CD8-positive, alpha-beta T cell (primary cell): ENCODE measurements at places on chromosomes 6 and 20.
A peak's percentile ranks its signal among the peaks of the same experiment; 100 is the strongest.

DNA sequence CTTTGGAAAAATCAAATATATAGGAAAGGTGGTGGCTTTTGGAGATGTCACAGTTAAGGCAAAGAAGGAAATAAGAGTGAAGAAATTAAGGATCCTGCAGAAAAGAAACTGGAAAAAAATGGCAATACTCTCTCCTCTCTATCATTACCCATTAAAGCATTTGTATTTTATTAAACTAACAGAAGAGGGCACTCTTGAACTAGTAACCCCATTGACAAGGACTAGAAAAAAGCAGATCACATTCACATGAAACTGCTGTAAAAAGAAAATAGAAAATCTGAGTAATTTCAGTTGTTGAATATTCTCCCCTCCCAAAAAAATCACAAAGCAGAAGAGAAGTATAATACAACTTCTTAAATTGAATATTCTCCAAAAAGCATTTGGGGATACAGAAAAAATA lies 104.1 kb upstream of the SLC35B3 start:
- no peak for DNase-seq

- DNase-seq = peak; percentile 21
These were observed 1.8 kb downstream of the CHMP4B start for GRCh38 chr20:33812908-33813462.

DNA sequence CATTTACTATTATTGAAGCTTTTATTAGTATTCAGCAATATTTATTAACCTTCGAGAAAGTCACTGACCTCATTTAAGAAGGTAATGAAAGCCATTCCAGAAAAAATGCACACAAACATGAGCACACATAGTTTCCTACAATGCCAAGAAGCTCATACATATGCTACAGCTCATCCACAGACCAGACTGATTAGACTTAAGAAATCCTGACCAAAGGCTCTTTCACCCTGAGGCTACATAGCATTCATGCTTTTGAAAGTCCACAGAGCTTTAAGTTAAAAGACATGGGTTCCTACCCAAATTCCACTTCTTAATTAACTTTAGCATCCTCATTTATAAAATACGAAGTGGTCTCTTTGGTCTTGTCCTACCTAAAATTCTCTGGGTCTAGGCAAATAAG lies 430.4 kb downstream of the TBC1D32 start:
- no peak for DNase-seq

DNA sequence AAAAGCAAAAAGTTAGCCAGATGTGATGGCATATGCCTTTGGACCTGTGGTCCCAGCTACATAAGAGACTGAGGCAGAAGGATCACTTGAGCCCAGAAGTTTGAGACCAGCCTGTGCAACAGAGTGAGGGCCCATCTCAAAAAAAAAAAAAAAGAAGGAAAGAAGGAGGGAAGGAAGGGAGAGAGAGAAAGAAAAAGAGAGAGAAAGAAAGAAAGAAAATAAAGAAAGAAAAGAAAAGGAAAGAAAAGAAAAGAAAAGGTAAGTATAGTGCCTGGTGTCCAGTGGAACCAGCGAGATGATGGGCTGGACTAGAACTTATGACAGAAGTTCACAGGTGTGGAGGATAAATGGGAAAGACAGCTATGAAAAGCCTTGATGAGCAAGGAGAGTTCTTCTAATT lies 100.9 kb downstream of the QRSL1 start:
- no peak for DNase-seq

- no peak for DNase-seq
These were observed 91.8 kb upstream of the PMEPA1 start for GRCh38 chr20:57801581-57801980.

- no peak for DNase-seq
These were observed 67.8 kb downstream of the TAF4 start for GRCh38 chr20:61997891-61998290.

- DNase-seq = no peak
These were observed 184.4 kb downstream of the MEI4 start for GRCh38 chr6:77837034-77837784.

- peak; percentile 36 for DNase-seq
These were observed 42.3 kb upstream of the PTPN1 start for GRCh38 chr20:50467718-50468356.

DNA sequence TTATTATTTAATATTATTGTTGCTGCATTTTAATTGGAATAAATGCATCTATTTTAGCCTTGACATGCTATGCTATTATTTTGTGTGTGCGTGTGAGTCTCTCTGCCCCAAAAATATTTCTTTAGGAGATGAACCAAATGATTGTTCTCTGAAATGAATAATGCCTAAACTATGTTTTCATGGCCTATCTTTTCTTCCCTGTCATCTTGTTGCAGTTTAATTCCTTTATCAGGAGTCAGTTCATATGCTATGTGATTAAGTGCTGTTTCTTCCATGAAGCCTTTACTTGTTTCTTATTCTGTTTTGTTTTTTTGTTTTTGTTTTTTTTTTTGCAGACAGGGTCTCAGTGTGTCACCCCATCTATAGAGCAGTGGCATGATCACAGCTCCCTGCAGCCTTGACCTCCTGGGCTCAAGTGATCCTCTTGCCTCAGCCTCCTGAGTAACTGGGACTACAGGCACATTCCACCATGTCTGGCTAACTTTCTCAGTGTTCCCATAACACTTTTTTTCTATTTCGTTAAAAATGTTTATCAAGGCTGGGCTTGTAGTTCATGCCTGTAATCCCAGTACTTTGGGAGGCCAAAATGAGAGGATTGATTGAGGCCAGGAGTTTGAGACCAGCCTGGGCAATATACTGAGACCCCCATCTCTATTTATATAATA lies 25.7 kb downstream of the TPX2 start:
- no peak for DNase-seq

DNA sequence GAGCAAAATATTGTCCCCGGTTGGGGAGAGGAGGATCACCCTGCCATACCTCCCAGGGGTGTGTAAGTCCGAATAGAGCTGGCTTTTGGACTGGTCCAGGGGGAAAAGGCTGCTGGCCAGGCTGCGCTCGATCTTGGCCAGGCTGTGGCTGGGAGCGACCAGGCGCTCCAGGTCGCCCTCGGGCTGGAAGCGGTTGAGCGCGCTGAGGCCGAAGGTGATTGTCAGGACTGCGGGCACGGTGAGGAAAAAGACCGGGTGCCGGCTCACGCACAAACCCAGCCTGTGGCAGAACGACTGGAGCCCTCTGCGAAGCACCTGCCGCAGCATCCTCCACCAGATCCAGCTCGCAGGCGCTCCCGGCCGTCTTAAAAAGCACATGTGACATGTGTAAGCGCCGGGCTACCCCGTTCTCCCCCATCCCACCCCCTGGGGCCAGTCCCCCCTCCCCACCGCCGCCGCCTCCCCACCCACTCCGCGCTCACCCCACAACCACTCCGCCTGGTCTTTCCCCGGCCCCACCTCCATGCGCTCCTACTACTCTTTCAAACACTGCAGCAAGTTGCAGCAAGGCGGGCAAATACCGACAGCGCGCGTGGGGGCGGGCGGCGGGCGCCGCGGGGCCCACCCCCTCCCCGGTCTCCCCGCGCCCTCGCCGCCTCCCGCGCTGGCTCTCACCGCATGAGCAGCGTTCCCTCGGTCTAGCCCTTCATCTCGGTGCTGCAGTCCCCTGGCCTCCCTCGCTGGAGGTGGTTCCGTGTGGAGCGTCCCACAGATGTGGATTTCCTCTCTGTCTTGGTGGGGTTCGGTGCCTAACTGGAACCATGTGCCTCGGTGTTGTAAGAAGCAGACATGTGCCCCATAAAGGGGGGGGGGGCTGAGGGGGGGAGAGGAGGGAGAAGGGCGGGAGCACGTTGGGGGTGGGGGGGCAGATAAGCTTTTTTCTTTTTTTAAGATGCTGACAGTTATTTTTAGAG lies 42.4 kb downstream of the PTCHD4 start:
- DNase-seq = no peak

DNA sequence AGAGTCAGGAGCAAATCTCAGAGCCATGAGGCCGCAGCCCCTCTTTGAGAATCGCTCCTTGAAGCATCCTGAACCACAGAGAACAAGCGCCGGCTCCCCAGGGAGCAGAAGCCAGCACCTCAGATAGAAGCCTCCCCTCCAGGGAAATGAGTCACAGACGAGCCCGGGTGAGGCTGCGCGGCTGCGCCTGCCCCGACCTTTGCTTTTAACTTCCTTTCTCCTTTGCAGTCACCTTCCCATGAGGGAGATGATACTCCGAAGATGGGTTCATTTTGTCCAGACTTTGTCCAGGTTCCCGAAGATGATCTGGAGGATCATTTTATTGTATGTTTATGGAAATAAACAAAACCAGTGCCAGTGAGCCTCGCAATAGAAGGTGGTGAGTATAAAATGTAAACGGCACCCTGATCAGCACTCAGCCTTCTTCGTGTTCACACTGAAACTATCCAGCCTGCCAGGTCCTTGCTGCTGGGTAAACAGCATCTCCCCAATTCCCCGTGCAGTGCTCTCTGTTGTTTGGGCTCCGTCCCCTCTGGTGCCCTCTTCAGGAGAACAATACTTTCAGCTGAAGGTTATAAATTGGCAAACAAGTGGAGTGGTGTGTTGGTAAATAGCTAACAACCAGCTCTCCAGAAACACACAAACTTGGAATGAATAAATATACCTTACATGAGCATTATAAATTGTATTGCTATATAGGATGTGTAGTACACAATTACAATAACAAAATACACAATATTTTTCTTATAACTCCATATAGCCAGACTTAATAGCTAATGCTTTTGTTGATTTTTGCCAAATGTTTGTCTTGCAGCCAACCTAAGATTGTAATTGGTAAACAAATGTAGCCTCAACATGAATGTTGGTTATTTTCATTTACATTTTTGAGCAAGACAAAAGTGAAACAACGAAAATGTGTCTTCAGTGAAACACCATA lies 41.4 kb upstream of the TMEM181 start:
- no peak for DNase-seq

DNA sequence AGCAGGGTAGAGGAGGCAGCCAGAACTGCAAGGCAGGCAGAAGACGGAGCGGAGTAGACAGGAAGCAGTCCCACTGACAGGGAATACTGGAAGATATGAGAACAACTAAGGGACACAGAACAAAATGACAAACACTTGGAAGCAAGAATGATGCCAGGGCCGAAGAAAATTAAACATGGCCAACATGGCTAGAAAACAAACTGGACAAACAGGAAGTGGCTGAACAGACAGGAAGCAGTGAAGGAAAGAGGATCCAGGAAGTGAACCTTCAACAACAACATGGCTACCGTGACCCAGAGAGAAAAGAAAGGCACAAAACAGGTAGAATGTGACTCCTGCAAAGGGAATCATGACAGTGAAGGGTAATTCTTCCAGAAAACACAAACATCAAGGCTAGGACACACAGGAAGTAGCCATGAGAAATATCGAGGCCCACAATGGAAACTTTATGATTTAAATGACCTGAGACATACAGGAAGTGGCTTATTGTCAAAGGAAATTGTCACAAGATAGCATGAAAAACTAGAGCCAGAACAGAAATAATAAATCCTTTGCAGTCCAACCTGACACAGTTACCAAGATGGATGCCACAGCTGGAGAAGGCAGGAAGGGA lies 9.1 kb downstream of the COL11A2 start:
- DNase-seq = no peak

DNA sequence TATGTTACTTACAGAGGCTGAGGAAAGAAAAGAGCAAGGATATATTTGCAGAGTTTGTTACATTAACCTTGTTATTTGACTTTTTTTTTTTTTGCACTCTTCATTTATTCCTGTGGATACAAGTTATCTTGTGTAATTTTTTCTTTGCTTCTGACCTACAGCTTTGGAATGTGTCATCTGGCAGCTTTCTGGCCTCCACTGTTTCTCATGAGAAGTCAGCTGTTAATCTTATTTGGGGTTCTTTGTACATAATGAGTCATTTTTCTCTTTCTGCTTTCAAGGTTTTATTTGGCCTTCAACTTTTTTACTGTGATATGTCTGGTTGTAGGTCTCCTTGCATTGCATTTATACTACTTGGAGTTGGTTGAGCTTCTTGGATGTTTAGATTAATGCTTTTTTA lies 333.4 kb downstream of the SMOC2 start:
- no peak for DNase-seq

- DNase-seq = no peak
These were observed 37.3 kb downstream of the BLTP3A start for GRCh38 chr6:34829137-34829536.
